ENCODE measurements at places on chromosomes 11 and 22.

DNA sequence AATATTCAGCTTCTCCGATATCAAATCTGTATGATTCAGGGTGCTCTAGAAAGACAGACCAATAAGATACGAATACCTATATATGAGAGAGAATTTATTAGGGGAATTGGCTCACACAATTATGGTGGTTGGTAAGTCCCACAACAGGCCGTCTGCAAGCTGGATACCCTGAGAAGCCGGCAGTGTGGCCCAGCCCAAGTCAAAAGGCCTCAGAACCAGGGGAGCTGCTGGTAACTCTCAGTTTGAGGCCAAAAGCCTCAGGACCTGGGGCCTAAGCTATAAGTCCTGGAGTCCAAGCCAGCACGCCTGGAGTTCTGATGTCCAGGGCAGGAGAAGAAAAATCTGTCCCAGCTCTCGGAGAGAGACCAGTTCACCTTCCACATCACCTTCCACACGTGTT is 318.7 kb downstream of the BRD1 start:
- no peak for DNase-seq

DNA sequence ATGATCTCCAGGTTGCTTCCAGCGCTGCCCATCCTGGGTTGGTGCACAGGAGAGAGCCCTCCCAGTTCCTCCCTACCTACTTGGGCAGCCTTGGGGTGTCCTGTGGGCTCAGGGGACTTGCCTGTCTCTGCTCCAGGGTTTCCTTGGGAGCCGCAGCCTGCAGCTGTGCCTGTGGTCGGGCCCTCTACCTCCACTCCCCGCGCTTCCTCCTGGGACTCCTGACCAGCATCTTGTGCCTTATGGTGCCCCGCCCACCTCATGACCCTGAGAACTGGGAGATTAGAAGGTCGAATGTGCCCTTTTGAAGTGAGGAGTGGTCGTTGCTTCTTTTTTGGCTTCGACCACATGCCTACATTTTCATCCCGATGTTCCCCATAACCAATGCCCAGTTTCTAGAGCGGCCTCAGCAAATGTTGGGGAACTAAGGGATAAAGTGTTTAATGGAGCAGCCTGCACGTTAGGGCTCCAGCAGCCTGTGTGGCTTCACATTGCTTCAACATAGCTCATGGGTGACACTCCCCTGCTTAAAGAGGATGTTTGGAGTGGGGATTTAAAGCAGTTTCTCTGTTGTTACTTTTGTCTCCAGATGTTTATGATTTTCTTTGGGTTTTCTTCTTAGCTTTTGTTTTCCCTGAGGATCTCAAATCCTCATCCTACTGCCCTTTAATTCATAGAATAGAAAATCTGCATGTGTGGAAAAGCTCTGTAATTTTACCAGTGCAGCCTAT is 248.8 kb downstream of the TBC1D22A start:
- DNase-seq, result peak; percentile 21

DNA sequence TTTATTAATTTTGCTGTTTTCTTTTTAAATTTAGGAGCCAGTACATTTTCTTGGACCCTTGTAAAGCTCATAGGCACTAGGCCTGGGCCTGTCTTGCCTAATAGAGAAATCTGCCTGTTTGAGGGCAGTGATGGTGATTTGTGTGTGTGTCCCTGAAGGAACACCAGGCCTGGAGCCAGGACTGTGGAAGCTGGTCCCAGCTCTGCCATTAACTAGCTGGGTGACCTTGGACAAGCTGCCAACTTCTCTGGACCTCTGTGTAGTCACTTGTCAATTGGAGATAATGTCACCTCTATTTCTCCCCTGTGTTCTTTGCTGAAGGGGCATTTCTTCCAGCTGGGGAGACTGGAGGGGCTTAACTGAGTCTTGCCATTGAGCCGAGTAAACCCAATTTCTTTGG is 16.0 kb upstream of the FTH1 start:
- DNase-seq, result no peak

GRCh38 chr11:64341429-64341828 is 1.4 kb downstream of the CCDC88B start:
- no peak for DNase-seq

DNA sequence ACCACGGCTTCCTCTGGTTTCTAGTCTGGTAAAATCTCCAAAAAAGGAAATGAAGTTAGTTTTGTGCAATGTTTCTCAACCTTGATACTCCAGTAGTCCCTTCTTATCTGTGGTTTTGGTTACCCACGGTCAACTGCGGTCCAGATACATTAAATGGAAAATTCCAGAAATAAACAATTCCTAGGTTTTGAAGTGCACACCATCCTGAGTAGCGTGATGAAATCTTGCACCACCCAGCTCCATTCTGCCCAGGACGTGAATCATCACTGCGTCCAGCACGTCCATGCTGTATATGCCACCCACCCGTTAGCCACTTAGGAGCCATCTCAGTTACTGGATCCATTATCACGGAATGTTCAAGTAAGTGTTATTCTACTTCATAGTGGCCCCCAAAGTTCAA is 117.0 kb downstream of the FBXO7 start:
- no peak for DNase-seq

GRCh38 chr11:18046116-18046777 is at the start of gene TPH1:
Gene TPH1, minus strand, starts transcription at chr11:18046269. Its CDS starts 5,507 bp downstream, at chr11:18040762.
- DNase-seq, result no peak

GRCh38 chr22:30305906-30306626 is 16.8 kb upstream of the CASTOR1 start:
- no peak for DNase-seq

DNA sequence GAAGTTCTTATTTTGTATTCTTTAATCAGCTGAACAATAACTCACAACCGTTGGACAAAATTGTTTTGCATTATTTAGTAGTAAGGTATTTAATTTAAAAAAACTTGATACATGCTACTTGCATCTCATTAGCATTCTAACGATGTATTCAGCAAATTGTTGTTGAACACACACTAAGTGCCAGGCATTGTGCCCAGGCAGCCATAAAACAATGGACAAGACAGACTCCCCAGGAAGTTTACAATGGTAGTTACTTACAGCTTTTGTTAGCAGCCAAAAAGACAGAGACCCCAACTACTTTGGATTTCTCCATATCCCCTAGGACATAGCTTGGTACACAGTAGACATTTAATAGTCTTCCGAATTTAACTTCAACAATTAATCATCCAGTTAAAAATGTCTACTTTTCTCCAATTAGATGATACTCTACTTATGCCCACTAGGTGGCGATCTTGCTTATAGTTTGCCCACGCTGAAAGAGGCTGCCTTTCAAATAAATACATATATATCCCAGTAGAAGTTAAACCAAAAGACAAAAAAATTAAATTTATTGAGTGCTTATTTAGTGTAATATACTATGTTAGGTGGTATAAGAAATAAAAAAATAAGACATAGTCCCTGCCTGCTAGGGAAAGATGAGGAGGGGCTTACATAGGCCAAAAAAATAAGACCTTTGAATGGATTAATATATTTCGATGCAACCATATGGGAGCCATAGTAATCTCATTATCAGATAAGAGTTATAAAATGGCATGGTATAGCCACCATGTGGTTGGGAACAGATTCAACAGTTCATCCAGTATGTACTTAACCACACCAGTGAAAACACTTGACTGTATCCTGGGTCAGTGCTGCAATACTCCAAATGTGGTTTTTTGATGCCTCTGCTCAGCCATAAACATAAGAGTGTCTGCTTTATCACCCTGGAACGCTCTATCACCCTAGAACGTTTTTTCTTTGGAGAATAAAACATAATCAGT is 2.0 kb upstream of the FJX1 start:
- DNase-seq, result no peak

GRCh38 chr11:353179-353873 is 16.0 kb upstream of the B4GALNT4 start:
- no peak for DNase-seq

DNA sequence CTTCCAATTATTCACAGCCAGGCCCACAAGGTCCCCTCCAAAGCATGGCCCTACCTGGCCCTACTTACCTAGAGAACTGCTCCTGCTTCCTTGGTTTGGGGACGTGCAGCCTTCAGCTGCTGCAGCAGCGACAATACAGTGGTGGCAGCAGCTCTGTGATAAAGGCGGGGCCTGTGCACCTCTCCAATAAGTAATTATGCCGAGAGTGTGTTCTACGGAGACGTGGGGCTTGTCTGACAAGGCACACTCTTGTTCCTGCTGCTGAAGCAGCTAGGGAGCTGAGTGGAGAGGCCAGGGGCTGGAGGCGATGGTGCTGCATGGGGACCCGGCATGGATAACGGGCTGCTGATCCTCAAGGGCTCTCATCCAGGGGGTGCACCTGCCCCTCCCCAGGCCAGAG is 98.0 kb upstream of the THY1 start:
- no peak for DNase-seq

GRCh38 chr11:98600786-98601773 is 419.7 kb upstream of the CNTN5 start:
- no peak for DNase-seq

GRCh38 chr11:106233191-106233590 is 155.7 kb downstream of the AASDHPPT start:
- DNase-seq, result no peak

DNA sequence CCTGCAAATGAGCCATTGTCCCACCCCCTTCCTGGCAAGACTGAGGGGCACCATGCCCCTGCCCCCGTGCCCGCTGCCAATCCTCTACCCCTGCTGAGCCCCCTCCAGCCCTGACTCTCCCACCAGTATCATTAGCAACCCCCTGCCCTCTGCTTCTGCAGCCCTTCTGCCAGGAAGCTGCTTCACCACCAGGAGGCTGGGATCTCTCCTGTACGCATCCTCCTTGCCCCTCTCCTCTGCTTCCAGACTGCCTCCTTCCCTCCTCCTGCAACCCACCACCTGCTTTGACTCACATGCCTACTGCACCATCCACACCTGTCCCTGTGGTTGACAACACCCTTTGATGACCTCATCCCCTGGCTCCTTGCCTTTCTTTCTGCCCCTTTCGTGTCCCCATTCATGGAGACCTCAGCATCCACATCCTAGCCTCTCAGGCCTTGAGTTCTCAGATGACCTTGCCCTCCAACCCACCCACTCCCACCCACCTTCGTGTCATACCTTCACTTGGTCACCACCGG is 13.4 kb upstream of the PNPLA3 start:
- no peak for DNase-seq

- peak; percentile 22 for DNase-seq
Observed at GRCh38 chr11:45105984-45106375, 40.5 kb upstream of the PRDM11 start.

GRCh38 chr22:47407461-47408025 is 645.1 kb downstream of the TBC1D22A start:
- no peak for DNase-seq

DNA sequence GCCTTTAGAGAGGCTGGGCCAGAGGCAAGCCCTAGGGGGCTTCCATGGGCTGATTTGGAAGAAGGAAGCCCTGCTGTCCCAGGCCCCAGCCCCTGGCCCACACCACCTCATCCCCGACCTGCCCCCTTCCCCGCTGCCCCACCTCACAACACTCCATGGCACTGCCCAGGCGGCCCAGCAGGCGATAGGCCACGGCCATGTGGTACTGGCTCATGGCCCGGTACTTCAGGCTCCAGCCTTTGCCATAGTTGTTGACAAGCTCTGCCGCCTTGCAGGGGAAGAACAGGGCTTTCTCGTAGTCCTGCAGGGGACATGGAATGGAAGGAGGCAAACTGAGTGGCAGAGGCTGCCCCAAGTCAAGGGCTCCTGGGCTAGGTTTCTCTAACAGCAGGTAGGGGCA is 6.4 kb downstream of the RAPSN start:
- DNase-seq, result no peak

GRCh38 chr11:119222308-119222707 is 16.2 kb downstream of the CBL start:
- no peak for DNase-seq

DNA sequence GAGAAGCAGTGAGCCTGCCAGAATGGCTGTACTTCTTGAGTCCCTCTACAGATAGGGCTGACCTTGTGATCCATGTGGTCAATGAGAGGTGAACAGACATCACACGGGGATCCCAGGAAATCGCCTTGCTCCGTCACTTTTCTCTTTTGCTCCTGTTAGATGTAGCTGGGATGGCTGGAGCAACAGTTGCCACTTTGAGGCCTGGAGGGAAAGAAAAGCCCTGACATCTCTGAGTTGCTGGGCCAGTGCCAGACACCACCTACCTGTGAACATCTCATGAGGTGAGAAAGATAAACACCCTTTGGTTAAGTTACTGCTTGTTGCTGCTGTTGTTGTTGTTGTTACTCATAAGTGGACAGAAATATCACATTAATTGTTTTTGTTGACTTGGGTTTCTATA is 840.3 kb downstream of the TBC1D22A start:
- DNase-seq, result no peak

- DNase-seq, result no peak
Observed at GRCh38 chr11:115607621-115608221, 103.5 kb upstream of the CADM1 start.

- DNase-seq, result no peak
Observed at GRCh38 chr22:36900880-36901279, 12.5 kb upstream of the CSF2RB start.

- no peak for DNase-seq
Observed at GRCh38 chr11:128551058-128551457, 36.3 kb downstream of the ETS1 start.

DNA sequence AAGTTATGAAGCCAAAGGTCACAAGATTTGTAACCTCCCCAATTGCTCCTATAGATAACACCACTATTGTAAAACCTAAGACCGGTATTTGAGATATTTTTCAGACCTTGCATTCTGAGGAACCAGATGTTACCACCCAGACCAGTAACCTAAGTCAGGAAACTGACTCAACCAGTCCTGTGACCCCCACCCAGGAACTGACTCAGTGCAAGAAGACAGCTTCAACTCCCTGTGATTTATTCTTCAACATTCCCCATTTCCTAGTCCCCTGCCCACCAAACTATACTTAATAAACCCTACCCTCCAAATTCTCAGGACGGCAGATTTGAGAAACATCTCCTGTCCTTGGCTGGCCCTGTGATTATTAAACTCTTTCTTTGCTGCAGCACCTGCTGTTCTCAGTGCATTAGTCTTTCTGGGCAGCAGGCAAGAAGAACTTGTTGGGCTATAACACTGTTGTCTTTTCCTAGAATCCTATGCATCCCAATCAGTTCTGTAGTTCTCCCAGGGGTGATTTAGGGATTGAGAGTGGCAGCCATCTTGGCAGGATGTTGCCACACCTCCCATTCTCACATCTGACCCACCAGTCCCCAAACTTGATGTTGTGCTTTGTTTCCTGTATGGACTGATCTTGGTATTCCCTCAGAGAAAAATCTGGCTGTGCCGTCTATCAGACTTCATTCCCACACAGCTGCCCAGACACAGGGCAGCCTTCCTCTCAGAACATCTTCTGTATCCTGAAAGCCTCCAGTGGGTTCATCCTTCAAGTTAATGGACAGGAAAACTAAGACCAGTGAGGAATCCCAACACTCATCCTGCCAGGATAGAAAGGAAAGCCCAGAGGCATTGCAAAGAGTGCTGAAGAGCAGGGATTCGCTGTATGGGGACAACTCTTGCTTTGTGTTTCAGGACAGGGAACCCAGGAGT is 104.0 kb downstream of the PDE2A start:
- DNase-seq, result no peak

GRCh38 chr11:26761361-26761809 is 39.5 kb upstream of the SLC5A12 start:
- DNase-seq, result no peak

GRCh38 chr11:110061296-110061695 is 31.9 kb upstream of the ZC3H12C start:
- DNase-seq, result no peak

GRCh38 chr22:24592851-24593558 is at the start of gene LRRC75B:
Gene LRRC75B, minus strand, starts transcription at chr22:24593073. Its CDS starts 34 bp downstream, at chr22:24593039.
- DNase-seq, result peak; percentile 59

GRCh38 chr11:114319716-114320328 is 23.6 kb downstream of the NNMT start:
- no peak for DNase-seq
